ENCODE measurements at places on chromosomes 16 and 17.

DNA sequence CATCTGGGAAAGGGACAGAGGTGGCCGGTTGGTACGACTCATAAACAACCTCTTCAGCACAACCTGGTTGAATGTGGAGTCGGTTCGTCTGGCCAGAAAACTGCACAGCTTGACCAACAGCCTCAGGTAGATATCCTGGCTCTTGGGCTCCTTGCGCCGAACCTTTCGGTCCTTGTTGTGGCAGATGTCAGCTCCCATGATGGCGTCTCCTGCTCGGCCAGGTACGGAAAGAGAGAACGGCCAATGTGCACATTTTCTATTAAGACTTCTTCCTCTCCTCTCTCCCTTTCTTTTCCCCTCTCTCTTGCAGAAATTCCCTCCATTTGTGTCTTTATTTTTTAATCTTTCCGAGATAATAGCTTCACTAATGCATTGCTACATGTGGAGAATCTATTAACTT, 41.8 kb upstream of the CNTNAP4 start:
- no peak for DNase-seq

- no peak for DNase-seq
Measured at GRCh38 chr17:74009056-74009625, 194.3 kb upstream of the RPL38 start.

- DNase-seq: no peak
Measured at GRCh38 chr16:67040166-67040565, 11.2 kb downstream of the CBFB start.

DNA sequence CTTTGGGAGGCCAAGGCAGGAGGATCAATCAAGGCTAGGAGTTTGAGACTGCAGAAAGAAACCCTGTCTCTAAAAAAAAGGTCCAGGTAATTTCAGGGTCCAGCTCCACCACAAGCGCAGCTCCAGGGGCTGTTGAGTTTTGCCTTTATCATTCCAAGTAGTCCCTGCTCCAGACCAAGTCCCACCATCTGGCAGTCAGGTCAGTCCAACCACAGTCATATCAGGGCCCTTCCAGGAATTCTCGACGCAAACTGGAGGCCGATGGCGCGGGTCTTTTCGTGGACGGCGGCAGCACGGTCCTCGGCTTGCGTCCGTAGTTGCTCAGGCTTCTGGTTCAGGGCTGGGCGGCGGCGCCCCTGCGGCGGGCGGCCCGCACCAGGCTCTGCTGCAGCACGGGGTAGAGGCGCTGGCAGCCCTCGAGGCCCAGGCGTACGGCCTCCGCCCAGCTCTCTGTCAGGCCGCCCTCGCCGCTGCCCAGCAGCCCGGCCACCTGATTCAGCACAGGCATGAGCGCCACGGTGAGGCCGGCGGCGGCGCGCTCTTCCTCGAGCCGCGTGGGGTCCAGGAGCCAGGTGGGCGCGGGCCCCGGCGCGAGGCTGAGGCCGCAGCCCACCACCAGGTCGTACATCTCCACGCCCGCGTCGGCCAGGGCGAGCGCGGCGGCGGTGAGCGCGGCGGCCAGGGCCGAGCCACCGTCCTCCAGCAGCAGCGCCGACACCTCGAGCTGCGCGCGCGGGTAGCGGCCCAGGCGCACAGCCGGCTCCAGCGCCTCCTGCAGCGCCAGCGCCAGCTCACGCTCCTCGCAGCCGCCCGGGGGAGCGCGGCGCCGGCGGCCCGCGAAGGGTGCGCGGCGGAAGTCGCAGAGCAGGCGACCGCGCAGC, 752 bp downstream of the EXOSC6 start:
- peak; percentile 13 for DNase-seq

GRCh38 chr17:21160401-21160800, 33.6 kb downstream of the DHRS7B start:
- DNase-seq: no peak

DNA sequence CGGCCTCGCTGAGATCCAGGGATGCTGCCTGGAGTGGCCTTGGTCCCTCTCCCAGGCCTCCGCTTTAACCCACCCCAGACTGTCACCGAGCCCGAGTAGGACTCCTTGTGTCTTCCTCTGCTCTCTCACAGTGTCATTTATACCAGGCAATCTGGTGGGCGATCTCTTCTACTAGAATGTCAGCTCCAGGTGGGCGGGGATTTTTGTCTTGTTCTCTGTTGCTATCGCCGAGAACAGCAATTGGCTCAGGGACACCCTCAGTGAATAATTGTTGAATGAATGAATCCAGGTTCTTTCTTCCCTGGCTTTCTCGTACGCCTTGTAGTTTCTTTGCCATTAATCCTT, 591 bp downstream of the DHX38 start:
- DNase-seq: peak; percentile 3

- no peak for DNase-seq
Measured at GRCh38 chr17:32019228-32019627, 12.0 kb downstream of the LRRC37B start.
